SJCRH30 (cell line): ENCODE measurements at places on chromosomes 3 and 15. TPM values are rescaled to one million over a fixed set of nuclear protein-coding genes. Genes with fewer than 3 reads are reported as not detected.

SAXO2 gene
- 0.10 and 0.46 TPM in 2 replicates for total RNA-seq

NMNAT3 gene
- 0.28 TPM in 1 of 2 replicates, not detected in the other for total RNA-seq

GRCh38 chr3:195916291-195916690 is 7.9 kb upstream of the TNK2 start:
- DNase-seq: no peak

DNA sequence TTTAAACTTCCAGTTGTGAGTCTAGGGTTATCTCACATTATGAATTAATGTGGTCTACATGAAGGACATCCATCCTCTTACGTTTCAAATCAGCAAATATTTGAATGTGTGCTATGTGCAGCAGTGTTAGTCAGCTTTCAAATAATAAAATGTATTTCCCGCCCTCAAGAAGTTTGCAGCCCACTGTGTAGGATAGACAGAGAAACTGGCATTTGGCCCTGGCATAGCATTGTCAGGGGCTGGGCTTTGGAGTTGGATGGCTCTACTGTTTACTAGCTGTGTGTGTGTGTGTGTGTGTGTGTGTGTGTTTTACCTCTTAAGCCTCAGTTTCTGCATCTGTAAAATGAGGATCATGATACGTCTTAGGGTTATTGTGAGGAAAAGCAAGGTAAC is 400.5 kb upstream of the C2CD4B start:
- no peak for DNase-seq

DNA sequence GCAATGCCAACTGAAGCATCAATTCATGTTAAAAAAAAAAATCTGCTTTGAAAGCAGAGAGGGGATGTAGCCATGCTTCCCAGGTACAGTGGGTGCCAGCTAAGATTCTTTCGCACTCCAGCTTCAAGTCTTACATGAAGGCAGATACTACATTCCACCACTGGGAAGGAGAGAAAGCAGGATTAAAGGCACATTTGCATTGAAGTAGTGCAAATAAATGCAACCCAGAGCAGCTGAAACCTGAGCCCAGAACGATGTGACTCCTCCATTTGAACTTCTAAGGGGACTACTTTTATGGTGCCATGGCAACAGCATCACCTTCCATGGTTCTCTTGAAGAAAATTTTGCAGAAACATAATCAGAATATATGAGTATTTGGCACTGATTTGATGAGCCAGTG is 19.1 kb upstream of the GJD2 start:
- no peak for DNase-seq

DNA sequence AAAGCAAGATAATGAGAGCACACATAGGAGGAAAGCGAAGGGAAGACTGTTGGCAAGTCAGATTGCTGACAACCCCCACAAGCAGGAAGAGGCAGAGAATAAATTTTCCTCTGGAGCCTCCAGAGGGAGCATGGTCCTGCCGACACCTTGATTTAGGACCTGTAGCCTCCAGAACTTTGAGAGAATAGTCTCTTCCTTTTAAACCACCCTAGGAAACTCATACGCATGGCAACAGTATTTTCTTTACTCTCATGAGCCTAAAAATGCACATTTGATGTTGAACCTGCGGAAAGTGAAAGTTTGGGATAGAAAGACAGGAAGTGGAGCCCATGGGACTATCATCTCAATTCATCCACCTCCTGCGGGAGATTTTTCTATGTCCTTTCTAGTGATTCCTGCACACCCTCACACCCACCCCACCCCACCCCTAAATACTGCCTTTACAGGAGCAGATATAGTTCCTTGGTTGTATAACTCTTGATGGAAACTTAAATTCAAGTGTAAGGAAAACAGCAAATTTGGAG is 116.7 kb upstream of the LPP start:
- DNase-seq: no peak

- DNase-seq: peak; percentile 11
These were observed 57.2 kb downstream of the NIPA2 start for GRCh38 chr15:22895465-22896190.

GRCh38 chr15:55683376-55683775 is 59.6 kb downstream of the PRTG start:
- DNase-seq: peak; percentile 37

GRCh38 chr3:159158213-159158612 is 356.4 kb downstream of the MFSD1 start:
- DNase-seq: no peak

DNA sequence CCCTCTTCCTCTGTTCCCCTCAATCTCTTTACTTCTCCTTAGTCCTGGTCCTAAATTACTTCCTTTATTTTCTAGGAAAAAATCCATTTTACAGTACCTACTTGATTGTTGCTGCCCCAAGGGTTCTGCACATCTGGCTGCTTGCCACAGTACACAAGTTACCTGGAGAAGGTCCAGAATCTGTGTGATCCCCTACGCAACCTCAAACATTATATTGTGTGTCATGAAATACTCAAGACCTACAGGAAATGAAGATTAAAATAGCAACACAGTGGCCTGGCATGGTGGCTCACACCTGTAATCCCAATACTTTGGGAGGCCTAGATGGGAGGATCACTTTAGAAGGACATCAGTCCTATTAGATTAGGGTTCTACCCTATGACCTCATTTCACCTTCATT is 48.7 kb downstream of the PRKAR2A start:
- DNase-seq: no peak

GRCh38 chr15:60510006-60510405 is 31.1 kb upstream of the ICE2 start:
- DNase-seq: no peak

GRCh38 chr15:88681610-88682221 is 42.9 kb downstream of the ISG20 start:
- no peak for DNase-seq
